ENCODE measurements at places on chromosomes 16 and 17. TPM values are rescaled to one million over a fixed set of nuclear protein-coding genes. Genes with fewer than 3 reads are reported as not detected.

The YBX2 gene
- 0.21 TPM for total RNA-seq

The KCTD19 gene
- total RNA-seq, result 1.0 TPM

The RNF166 gene
- total RNA-seq, result 49.7 TPM

The ZPBP2 gene
- total RNA-seq, result not detected

GRCh38 chr17:75849724-75850123, 5.4 kb downstream of the WBP2 start:
- no peak overlapping the region for H3K4me3 ChIP-seq
- H3K27ac ChIP-seq, result no peak overlapping the region
- H3K27me3 ChIP-seq, result no peaks in the 10 kb centered on the region
- H3K4me1 ChIP-seq, result peaks cover 24% of the 10 kb centered on the region
- H3K36me3 ChIP-seq, result peaks cover 29% of the 10 kb centered on the region

DNA sequence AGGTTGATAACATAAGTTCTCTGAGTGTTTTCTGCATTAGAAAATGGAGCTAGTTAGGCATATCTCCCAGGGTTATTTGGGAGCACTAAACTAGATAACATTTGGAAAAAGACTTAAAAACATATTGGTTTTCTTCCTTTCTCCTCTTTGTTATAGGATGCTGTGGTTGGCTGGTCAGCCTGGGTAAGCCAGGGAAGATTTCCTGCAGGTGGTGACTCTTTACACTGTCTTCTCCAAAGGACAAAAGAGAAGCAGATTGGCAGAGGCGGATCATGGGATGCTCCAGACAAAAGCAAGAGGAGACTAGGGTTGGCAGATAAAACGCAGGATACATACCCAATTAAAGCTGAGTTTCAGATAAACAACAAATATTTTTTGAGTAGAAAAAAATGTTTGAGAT, 6.2 kb upstream of the CRYBA1 start:
- no peak for DNase-seq
- peaks cover 10% of the 10 kb centered on the region for H3K4me1 ChIP-seq
- peak overlapping the region; percentile 10 for H3K27ac ChIP-seq

- H3K27me3 ChIP-seq, result peaks cover 26% of the 10 kb centered on the region
- H3K27ac ChIP-seq, result no peak overlapping the region
- H3K4me1 ChIP-seq, result peaks cover 5% of the 10 kb centered on the region
- H3K4me3 ChIP-seq, result no peak overlapping the region
Measured at GRCh38 chr17:333626-334396, 18.8 kb downstream of the RPH3AL start.

DNA sequence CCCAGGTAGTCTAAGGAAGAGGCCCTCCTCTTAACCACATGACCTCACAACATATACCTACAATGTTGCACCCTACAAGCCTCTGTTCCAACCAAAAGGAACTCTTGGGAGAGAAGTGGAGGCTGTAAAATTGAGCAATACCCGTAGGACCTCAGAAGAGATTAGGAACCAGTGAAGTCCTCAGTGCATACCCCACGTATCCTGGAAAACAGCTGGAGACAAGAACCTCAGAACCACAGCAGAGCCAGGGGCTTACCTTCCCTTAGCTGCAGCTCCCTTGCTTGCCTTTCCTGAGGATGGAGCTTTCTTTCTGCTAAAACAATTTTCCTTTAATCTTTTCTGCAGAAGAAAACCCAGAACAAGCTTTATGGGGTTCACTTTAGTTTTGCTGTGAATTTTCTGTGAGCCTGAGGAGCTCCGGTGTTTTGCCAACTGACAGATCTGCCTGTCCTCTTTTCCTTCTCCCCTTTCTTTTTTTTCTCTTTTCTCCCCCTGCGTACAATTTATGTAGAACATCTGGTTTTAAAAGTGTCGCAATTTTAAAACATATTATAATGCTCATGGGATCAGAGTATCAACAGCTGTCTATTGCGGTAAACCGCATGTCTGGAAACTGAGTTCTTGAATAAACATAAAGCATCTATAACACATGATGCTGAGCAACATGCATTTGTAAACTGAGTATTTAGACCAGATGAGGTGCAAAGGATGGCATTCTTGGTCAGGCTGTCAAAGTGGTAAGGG, 226.4 kb upstream of the MAF start:
- H3K36me3 ChIP-seq, result no peaks in the 10 kb centered on the region
- no peak overlapping the region for H3K4me3 ChIP-seq
- H3K27ac ChIP-seq, result no peak overlapping the region
- H3K4me1 ChIP-seq, result no peaks in the 10 kb centered on the region

DNA sequence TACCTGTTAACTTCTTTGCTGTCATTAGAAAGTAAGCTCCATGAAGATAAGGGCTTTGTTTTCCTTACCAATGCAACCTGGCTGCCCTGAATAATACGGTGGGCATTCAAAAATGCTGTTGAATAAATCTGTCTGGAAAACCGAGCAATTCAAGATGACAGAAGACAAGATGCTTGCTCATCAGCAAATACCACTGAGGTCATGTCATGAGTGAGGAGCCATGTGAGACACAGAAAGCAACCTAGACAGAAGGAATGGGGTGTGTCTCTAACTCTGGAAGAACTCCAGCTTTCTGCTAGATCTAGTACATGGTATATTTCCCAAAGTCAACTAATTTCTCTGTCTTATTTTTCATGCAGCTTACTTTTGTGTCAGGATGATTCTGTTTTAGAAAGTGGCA, 64.2 kb downstream of the STH start:
- H3K36me3 ChIP-seq, result peaks cover 48% of the 10 kb centered on the region
- H3K27me3 ChIP-seq, result no peaks in the 10 kb centered on the region
- H3K4me1 ChIP-seq, result peaks cover 11% of the 10 kb centered on the region
- no peak for DNase-seq
- H3K27ac ChIP-seq, result no peak overlapping the region

GRCh38 chr17:16442594-16443510, 27.5 kb downstream of the TRPV2 start:
- DNase-seq, result no peak
- H3K27me3 ChIP-seq, result no peaks in the 10 kb centered on the region
- peak overlapping the region; percentile 87 for H3K27ac ChIP-seq

GRCh38 chr17:35892091-35893035, 12.2 kb upstream of the CCL5 start:
- no peaks in the 10 kb centered on the region for H3K27me3 ChIP-seq
- H3K4me3 ChIP-seq, result peak overlapping the region; percentile 29
- H3K36me3 ChIP-seq, result peaks cover 3% of the 10 kb centered on the region
- H3K27ac ChIP-seq, result peak overlapping the region; percentile 83

GRCh38 chr16:73888840-73889490, 407.6 kb upstream of the PSMD7 start:
- H3K27me3 ChIP-seq, result peaks cover 20% of the 10 kb centered on the region
- H3K36me3 ChIP-seq, result no peaks in the 10 kb centered on the region
- no peak overlapping the region for H3K27ac ChIP-seq

GRCh38 chr16:86608301-86608747, 30.0 kb downstream of the FOXL1 start:
- no peaks in the 10 kb centered on the region for H3K36me3 ChIP-seq
- DNase-seq, result no peak

DNA sequence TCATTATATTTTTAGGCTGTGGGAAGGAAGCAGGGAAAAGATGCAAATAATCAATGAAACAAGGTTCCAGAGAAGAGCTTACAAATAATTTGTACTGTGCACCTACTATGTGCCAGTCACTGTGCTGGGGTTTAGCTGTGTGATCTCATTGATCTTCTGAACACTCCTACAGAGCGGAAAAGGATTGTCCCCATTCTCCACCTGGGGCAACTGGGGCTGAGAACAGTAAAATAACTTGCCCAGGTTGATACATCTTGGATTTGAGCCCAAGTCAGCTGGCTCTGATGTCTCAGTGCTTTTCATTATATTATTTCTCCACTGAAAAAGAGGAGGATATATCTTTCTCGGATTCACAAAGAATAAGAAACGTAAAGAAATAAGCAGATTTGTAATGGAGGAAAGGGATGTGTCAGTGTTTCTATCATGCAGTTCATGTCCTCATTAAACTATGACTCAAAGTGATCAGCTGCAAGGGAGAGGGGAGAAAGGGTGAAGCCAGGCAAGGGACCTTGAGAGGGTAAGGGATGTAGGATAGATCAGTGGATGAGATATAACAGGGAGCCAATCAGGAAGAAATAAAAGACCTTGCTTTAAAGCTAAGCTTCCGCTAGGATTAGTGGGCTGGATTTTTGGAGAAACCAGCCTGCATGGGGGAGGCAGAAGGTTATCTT, 143.6 kb upstream of the NOL11 start:
- H3K27me3 ChIP-seq, result no peaks in the 10 kb centered on the region
- no peak overlapping the region for H3K27ac ChIP-seq
- no peak for DNase-seq
- peaks cover 4% of the 10 kb centered on the region for H3K36me3 ChIP-seq

DNA sequence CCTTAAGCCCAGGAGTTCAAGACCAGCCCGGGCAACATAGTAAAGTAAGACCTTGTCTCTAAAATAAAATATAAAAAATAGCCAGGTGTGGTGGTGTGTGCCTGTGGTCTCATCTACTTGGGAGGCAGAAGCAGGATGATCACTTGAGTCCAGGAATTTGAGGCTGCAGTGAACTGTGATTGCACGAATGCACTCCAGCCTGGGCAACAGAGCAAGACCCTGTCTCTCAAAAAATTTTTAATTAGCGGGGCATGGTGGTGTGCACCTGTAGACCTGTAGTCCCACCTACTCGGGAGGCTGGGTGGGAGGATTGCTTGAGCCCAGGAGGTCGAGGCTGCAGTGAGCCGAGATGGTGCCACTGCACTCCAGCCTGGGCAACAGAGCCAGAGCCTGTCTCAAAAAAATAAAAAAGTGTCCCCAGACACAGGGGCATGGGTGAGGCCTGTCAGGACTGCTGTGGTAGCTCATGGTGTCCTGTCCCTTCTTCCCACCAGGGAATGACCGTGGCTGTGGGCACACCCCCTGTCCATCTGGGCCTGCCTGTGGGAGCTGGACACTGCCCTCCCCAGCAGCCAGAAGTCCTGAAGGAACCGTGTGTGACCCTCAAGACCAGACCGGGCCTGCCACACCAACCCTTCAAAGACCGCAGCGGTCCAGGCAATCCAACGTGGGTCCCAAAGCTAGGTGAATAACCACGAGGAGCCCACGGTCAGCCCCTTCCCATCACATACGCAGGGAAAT, 30.8 kb upstream of the GAA start:
- DNase-seq, result no peak
- H3K4me3 ChIP-seq, result no peak overlapping the region
- no peaks in the 10 kb centered on the region for H3K36me3 ChIP-seq
- H3K4me1 ChIP-seq, result peaks cover 9% of the 10 kb centered on the region
- no peak overlapping the region for H3K27ac ChIP-seq
